ENCODE measurements at places on chromosomes 5 and 9. TPM values are rescaled to one million over a fixed set of nuclear protein-coding genes. Genes with fewer than 3 reads are reported as not detected.

Gene DNAJC21
- 49.3 TPM for total RNA-seq

GRCh38 chr9:8680658-8681057 is 881.1 kb upstream of the DMAC1 start:
- no peak for DNase-seq

GRCh38 chr9:126398403-126399058 is 71.9 kb downstream of the MVB12B start:
- DNase-seq, result peak; percentile 94

DNA sequence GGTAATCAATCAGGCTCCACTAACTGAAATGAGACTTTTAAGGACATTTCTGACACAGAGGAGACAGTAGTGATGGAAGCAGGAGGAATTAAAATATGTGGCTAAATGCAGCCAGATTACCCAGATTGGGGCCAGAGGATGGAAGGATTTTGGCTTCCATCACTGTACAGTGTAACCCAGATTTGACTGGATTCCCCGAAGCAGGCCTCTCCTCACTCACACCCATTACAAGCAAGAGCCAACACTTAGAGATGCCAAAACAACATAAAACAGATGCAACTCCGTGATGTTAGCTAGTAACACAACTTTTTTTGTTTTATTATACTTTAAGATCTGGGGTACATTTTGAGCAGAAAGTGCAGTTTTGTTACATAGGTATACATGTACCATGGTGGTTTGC is 17.6 kb downstream of the TEK start:
- no peak for DNase-seq

GRCh38 chr9:124800306-124801259 is 23.6 kb downstream of the OLFML2A start:
- DNase-seq, result no peak

GRCh38 chr5:115544043-115544435 is 536 bp downstream of the FEM1C start:
- peak; percentile 84 for DNase-seq

Measured in posterior vena cava (tissue), 2 donors.